ENCODE measurements at places on chromosomes 16 and 17. TPM values are rescaled to one million over a fixed set of nuclear protein-coding genes. Genes with fewer than 3 reads are reported as not detected.

Gene KRTAP4-6
- total RNA-seq, result not detected

Gene MYL4
- total RNA-seq, result not detected

Gene KRT34
- total RNA-seq, result 0.28 TPM

Gene FAM171A2
- 4.2 TPM for total RNA-seq

Data from A549 treated with dexamethasone at 1 μM for 4 hours (cell line).